ENCODE measurements at places on chromosomes 4 and X. TPM values are rescaled to one million over a fixed set of nuclear protein-coding genes. Genes with fewer than 3 reads are reported as not detected.
A peak's percentile ranks its signal among the peaks of the same experiment; 100 is the strongest.

- DNase-seq, result no peak
Measured at GRCh38 chrX:125954236-125954635, 211.9 kb downstream of the DCAF12L2 start.

GRCh38 chr4:76607266-76607799 is 172.3 kb downstream of the SHROOM3 start:
- no peak for DNase-seq

GRCh38 chr4:93342738-93343137 is 485.8 kb upstream of the ATOH1 start:
- DNase-seq, result no peak

GRCh38 chrX:153488231-153488914 is 6.4 kb upstream of the BGN start:
- DNase-seq, result no peak

ARSD gene
- 19.7 TPM for polyA plus RNA-seq

NDST3 gene
- polyA plus RNA-seq, result not detected

DNA sequence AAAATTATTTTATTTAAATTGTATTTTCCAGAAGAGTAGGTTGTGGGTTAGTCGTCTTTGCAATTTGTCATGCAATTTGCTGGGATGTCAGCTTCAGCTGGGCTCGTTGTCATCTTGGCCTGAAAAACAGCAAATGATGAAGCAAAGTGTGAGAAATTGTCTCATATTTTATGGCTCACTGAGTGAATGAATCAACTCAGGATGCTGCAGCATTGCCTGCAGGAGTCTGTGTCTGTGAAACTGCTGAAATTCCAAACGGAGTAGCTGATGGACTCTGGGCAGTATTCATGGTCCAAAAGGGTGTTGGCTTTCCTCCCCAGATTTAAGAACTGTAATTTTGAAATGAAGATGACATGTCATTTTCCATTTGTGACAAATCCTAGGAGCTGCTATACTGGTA is 37.2 kb downstream of the CXCL8 start:
- no peak for DNase-seq

CXorf66 gene
- not detected for polyA plus RNA-seq

GRCh38 chr4:88320224-88320779 is 35.9 kb upstream of the PPM1K start:
- no peak for DNase-seq

GRCh38 chr4:48698029-48698971 is 81.8 kb downstream of the FRYL start:
- DNase-seq, result no peak

DNA sequence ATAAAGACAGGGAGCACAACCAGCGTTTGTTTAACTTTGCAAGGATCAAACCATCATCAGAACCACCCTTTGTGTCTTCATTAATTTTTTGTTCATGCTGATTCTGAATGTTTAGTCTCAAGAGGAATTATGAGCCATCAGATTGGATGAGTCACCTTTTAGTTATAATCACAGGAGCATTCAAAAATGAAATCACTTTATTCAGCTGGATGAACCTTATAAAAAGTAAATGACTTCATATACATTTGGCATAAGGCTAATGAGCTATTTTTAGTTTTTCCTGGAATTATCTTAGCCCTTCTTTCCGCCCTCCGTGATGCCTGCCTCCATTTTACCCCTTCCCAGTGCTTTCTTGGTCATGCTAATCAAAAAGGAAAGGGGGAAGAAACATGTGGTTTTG is 103.6 kb downstream of the SORBS2 start:
- no peak for DNase-seq

SMIM43 gene
- not detected for polyA plus RNA-seq

DNA sequence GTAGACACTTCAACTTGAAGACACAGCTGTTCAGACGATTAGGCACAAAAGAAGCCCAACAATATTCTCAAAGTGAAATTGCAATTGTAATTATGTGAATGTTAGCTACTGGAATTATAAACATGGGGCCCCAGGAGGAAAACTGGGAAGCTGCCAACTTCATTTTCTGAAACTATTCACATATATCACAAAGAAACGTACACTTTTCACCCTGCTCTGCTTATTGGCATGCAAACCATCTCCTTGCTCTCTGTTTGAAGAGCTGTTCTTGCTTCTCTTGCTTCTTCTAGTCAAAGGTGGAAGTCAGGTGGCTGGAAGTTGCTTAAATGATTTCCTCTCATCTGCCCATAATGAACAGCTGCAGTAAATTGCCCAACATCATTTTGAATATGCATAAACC is 320.1 kb downstream of the CFAP299 start:
- DNase-seq, result no peak

GRCh38 chrX:53768865-53769264 is 82.3 kb upstream of the HUWE1 start:
- no peak for DNase-seq

- no peak for DNase-seq
Measured at GRCh38 chrX:42443267-42443666, 334.7 kb downstream of the PPP1R2C start.

TLL1 gene
- not detected for polyA plus RNA-seq

GRCh38 chrX:134604701-134605311 is 53.5 kb downstream of the PLAC1 start:
- DNase-seq, result no peak

GRCh38 chr4:90958256-90958895 is 831.2 kb downstream of the CCSER1 start:
- no peak for DNase-seq

- peak; percentile 64 for DNase-seq
Measured at GRCh38 chrX:118839334-118839958, 15.8 kb downstream of the ZCCHC12 start.

DNA sequence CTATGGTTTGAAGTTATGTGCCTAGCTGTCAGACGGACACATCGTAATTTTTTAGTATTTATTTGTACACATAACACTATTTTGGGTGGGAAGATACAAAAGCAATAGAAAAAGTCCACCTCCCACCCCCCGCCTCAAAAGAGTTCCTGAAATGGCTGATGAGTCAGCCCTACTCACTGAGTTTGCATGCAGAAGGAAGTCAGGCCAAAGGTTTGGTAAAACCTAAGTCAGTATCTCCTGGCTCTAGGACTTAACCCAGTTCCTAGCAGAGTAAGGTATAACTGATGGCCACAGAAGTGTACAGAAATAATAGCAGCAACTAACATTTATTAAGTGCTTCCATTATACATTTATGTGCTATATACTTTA is 2.9 kb upstream of the KLHL2 start:
- DNase-seq, result peak; percentile 82

GAB3 gene
- 44.0 TPM for polyA plus RNA-seq

- no peak for DNase-seq
Measured at GRCh38 chrX:40867352-40867751, 132.0 kb upstream of the MED14 start.

DNA sequence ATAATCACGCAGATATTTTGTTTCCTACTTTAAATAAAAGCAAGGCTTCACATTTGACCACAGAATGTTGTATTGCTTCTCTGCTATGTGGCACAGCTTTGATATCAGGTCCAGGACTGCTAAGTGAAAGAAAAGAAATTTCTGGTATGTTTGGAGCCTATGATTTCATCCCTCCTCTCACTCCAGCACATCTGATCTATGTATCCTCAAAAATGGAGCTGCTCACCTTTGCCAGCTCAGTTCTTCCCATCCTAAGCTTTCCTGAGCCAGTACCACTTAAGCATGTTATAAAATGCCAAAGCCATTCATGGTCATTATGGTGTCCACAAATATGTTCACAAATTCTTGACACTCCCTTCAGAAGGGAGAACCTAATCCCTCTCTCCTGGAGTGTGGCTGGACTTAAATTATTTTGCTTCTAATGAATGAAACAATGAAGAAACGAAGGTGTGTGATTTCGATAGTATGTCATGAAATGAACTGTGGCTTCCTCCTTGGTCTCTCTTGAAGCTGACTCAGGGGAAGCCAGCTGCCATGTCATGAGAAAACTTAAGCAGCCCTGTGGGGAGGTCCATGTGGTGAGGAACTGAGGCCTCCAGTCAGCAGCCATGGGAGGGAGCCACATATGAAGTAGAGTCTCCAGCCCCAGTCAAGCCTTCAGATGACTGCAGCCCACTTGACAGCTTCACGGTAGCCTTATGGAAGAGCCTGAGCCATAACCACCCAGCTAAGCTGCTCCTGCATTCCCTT is 207.7 kb downstream of the MGST2 start:
- DNase-seq, result peak; percentile 57

DNA sequence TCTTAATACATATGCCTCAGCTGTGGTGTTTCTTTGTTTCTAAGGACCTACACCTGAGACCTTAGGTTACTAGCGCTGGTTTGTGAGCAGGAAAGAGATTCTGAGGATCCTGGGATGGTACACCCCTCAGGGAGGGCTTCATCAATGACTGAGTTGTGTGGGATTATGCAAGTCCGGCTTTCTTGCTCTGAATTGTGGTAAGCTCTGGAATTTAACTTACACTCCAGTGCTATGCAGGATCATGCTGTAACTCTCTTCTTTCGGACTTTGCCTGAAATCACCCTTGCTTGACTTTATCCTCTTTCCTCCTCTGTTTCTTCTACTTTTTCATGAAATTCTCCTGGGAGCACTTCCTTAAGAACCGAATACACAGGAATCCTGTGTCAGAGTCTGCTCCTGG is 431.5 kb upstream of the BOD1L1 start:
- no peak for DNase-seq

GYG2 gene
- not detected for polyA plus RNA-seq

WAS gene
- 22.8 TPM for polyA plus RNA-seq

- DNase-seq, result peak; percentile 81
Measured at GRCh38 chr4:89305712-89306437, 1.7 kb downstream of the GPRIN3 start.

KLF8 gene
- polyA plus RNA-seq, result 0.34 TPM

DNA sequence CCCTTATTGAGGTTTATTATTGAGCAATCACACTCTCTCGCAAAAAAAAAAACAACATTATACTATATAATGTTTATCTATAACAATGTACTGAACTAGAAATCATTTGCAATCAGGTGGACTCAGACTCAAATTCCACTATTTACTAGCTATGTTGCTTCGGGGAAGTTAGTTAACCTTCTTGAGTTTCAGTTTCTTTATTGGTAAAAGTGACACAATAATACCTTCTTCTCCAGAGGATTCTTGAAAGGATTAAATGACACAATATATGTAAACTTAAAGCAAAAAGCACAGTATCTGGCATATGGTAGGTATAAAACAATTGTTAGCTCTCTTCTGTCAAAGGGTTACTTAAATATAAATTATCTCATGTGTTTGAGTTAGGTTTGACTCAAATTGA is 31.5 kb upstream of the HDAC8 start:
- DNase-seq, result no peak

SLC10A4 gene
- polyA plus RNA-seq, result 0.08 TPM

Data from CD14-positive monocyte (primary cell).